Stimulated activated memory B cell treated with anti-CD40 and anti-IgM and Interleukin-4, amounts not matched to agents 10 μg/mL and 1 μg/mL and 100 μg/mL, for 72 hours (primary cell): ENCODE measurements at places on chromosomes 13 and 19.

GRCh38 chr13:98523455-98524102 lies 53.3 kb downstream of the STK24 start:
- H3K27ac ChIP-seq = peak overlapping the region; percentile 76
- peak; percentile 56 for ATAC-seq
- peaks cover 97% of the 10 kb centered on the region for H3K4me1 ChIP-seq
- H3K27me3 ChIP-seq = no peaks in the 10 kb centered on the region

DNA sequence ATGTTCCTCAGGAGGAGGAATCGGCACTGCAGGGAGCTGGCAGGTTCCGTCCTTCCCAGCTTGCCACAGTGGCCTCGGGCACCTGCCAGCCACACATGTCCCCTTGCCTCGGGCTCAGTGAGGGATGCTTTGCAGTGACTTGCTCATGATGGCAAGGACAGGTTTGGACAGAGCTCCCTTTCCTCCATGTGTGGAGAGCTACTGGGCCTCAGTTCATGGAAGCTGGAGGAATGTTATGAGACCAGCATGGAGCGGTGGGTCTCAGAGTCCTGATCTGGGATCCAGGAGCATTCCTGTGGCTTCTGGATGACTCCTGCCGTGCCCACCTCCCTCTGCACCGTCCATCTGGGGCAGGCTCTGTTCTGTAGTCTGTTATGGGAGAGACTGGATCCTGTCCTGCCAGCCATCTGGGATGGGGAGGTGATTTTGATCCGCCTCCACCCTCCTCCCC lies 59.2 kb downstream of the SIPA1L3 start:
- no peak for ATAC-seq
- peak overlapping the region; percentile 18 for H3K27ac ChIP-seq
- H3K27me3 ChIP-seq = no peaks in the 10 kb centered on the region
- peaks cover 28% of the 10 kb centered on the region for H3K36me3 ChIP-seq

- no peak overlapping the region for H3K27ac ChIP-seq
- ATAC-seq = no peak
- H3K27me3 ChIP-seq = no peaks in the 10 kb centered on the region
- H3K4me3 ChIP-seq = no peak overlapping the region
Observed at GRCh38 chr19:2777952-2778683, 5.0 kb downstream of the SGTA start.

DNA sequence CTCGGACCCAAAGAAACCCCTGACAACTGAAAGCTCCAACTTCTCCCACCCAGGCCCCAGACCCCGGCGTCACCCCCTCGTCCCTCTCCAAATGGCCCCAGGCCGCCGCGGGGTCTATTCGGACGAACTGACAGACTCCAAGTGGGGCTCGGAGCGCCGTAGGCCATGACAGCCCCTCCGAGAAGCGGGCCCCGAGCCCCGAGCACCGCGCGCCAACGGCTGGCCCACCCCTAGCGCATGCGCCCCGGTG lies 360 bp downstream of the DDX39A start:
- peak overlapping the region; percentile 97 for H3K4me3 ChIP-seq
- peaks cover 27% of the 10 kb centered on the region for H3K36me3 ChIP-seq
- no peak for ATAC-seq
- H3K27ac ChIP-seq = peak overlapping the region; percentile 95

DNA sequence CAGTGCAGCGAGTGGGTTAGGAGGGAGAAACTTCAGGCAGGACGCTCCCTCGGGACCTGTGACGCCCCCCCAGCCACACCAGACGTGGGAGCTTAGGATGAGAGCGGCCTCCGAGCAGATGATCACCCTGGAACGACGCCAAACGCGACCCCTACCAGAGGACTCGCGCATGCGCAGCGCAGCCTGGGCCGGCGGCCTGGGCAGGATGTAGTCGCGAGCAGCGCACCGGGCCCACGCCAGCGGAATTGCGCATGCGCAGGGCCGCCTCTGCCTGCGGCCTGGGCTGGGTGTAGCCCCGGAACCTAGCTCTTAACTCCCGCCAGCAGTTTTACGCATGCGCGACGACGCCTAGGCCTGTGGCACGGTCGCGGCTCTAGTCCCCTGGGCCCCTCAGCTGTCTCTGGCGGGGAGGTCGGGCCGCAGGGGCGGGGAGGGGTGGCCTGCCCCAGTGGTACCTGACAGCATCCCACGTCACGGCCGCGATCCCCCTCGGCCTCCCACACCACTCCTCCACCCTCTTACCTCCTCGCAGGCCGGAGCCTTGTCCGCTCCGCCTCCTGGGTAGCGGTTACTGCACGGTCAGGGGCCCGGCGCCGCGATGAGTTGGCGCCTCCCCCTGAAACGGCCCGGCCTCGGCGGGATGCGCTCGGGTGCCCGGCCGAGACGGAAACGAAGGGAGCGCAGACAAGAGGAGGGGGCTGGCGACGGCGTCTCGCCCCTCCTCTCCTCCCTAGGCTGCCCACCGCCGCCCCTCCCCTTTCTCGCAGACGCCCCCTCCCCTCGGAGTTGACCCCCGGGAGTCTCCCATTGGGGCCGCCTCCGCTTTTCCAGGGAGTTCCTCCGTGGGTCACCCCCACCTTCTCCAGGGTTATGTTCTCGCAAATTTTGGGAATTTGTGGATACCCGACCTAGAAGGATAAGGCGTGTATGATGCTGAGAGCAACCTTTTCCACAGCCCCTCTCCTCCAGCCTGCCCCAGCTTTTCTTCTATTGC lies at the start of gene RCBTB2:
Gene RCBTB2 (minus strand): TSS at position 575 of the 994 bp plus-strand sequence. CDS start 11,141 bp downstream, outside the sequence.
- H3K27me3 ChIP-seq = peaks cover 32% of the 10 kb centered on the region
- H3K4me3 ChIP-seq = peak within 1 kb of the TSS; percentile 90
- ATAC-seq = peak; percentile 96
- H3K27ac ChIP-seq = peak within 1 kb of the TSS; percentile 91
- H3K36me3 ChIP-seq = peaks cover 7% of the 10 kb centered on the region
- H3K4me1 ChIP-seq = peaks cover 25% of the 10 kb centered on the region

GRCh38 chr19:7676854-7677253 lies at the start of gene MCEMP1:
Gene MCEMP1, plus strand, starts transcription at chr19:7677090. Its CDS starts 31 bp downstream, at chr19:7677121.
- peak within 1 kb of the TSS; percentile 32 for H3K4me3 ChIP-seq
- H3K4me1 ChIP-seq = peaks cover 61% of the 10 kb centered on the region
- peak within 1 kb of the TSS; percentile 98 for H3K27ac ChIP-seq
- no peak for ATAC-seq
- no peaks in the 10 kb centered on the region for H3K36me3 ChIP-seq

DNA sequence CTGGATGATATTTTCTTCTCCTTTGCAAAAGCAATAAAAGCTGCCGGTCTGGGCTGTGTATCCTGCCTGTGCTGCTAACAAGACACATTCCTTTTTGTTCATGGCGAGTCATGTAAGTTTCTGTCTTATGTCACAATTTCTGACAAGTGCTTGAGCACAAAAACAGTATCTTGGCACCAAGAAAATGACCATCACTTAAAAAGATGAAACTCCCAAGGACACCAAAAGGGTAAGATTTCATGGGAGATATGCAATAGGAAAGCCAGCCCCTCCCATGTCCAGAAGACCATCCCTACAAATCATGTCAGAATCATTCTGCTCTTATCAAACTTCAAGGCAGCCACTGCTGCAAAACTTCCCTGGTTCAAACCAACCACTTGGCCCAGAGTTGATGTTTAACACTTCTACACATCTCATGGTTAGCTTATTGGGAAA lies 375.4 kb upstream of the ZNF507 start:
- H3K4me1 ChIP-seq = no peaks in the 10 kb centered on the region
- no peak overlapping the region for H3K4me3 ChIP-seq
- no peak overlapping the region for H3K27ac ChIP-seq
- ATAC-seq = no peak

- H3K27ac ChIP-seq = peak overlapping the region; percentile 71
- peak overlapping the region; percentile 87 for H3K4me3 ChIP-seq
- no peaks in the 10 kb centered on the region for H3K36me3 ChIP-seq
- peak; percentile 68 for ATAC-seq
- H3K4me1 ChIP-seq = peaks cover 26% of the 10 kb centered on the region
Observed at GRCh38 chr13:76885203-76886004, 801 bp downstream of the KCTD12 start.

DNA sequence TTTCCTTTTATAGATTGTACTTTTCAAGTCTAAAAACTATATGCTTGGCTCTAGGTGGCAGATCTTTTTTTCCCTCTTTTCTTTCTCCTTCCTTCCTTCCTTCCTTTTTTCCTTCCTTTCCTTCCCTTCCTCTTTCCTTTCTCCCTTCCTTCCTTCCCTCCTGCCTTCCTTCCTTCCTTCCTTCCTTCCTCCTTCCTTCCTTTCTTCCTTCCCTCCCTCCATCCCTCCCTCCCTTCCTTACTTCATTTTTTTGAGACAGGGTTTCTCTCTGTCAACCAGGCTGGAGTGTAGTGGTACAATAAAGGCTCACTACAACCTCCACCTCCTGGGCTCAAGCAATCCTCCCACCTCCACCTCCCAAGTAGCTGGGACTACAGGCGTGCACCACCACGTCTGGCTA lies 48.1 kb downstream of the F2RL3 start:
- no peak overlapping the region for H3K4me3 ChIP-seq
- H3K36me3 ChIP-seq = no peaks in the 10 kb centered on the region
- no peak for ATAC-seq
- H3K4me1 ChIP-seq = no peaks in the 10 kb centered on the region

GRCh38 chr13:114020750-114021463 lies 47.0 kb upstream of the C13orf46 start:
- peak overlapping the region; percentile 76 for H3K27ac ChIP-seq
- peaks cover 43% of the 10 kb centered on the region for H3K36me3 ChIP-seq
- H3K27me3 ChIP-seq = no peaks in the 10 kb centered on the region
- peaks cover 53% of the 10 kb centered on the region for H3K4me1 ChIP-seq
- no peak for ATAC-seq

GRCh38 chr19:12705169-12705568 lies 8.7 kb upstream of the FBXW9 start:
- no peak for ATAC-seq
- no peak overlapping the region for H3K27ac ChIP-seq
- H3K27me3 ChIP-seq = no peaks in the 10 kb centered on the region
- peaks cover 49% of the 10 kb centered on the region for H3K36me3 ChIP-seq
- no peak overlapping the region for H3K4me3 ChIP-seq

GRCh38 chr19:40799558-40800338 lies 757 bp downstream of the EGLN2 start:
- H3K27ac ChIP-seq = peak overlapping the region; percentile 99
- peaks cover 44% of the 10 kb centered on the region for H3K36me3 ChIP-seq
- H3K27me3 ChIP-seq = no peaks in the 10 kb centered on the region
- H3K4me3 ChIP-seq = peak overlapping the region; percentile 94
- H3K4me1 ChIP-seq = peaks cover 76% of the 10 kb centered on the region

- H3K27ac ChIP-seq = no peak overlapping the region
- peaks cover 3% of the 10 kb centered on the region for H3K27me3 ChIP-seq
- ATAC-seq = no peak
- no peaks in the 10 kb centered on the region for H3K4me1 ChIP-seq
- H3K36me3 ChIP-seq = no peaks in the 10 kb centered on the region
Observed at GRCh38 chr13:109684084-109684823, 102.1 kb downstream of the IRS2 start.

GRCh38 chr13:45101327-45102018 lies 18.8 kb upstream of the GTF2F2 start:
- no peaks in the 10 kb centered on the region for H3K4me1 ChIP-seq
- H3K36me3 ChIP-seq = no peaks in the 10 kb centered on the region
- H3K27me3 ChIP-seq = peaks cover 14% of the 10 kb centered on the region

DNA sequence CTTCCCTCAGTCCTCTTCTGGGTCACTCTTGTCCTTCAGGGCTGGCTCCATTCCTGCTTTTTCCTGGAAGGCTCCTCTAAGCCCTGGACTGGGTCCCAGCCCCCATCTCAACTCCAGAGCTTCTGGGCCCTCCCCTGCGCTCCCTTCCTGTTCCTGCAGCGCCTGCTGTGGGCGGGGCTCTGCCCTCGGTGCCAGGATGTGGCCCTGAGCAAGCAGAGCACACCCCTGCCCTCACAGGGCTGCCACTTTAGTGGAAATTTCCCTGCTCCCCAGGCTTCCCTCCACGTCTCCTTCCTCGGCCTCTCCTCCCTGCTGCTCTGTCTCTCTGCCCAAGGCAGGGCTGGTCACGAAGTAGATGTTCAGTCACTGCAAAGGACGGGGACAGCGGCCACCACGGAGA lies 28.8 kb downstream of the DPF1 start:
- H3K27ac ChIP-seq = no peak overlapping the region
- peaks cover 92% of the 10 kb centered on the region for H3K36me3 ChIP-seq
- no peaks in the 10 kb centered on the region for H3K27me3 ChIP-seq
- ATAC-seq = no peak

DNA sequence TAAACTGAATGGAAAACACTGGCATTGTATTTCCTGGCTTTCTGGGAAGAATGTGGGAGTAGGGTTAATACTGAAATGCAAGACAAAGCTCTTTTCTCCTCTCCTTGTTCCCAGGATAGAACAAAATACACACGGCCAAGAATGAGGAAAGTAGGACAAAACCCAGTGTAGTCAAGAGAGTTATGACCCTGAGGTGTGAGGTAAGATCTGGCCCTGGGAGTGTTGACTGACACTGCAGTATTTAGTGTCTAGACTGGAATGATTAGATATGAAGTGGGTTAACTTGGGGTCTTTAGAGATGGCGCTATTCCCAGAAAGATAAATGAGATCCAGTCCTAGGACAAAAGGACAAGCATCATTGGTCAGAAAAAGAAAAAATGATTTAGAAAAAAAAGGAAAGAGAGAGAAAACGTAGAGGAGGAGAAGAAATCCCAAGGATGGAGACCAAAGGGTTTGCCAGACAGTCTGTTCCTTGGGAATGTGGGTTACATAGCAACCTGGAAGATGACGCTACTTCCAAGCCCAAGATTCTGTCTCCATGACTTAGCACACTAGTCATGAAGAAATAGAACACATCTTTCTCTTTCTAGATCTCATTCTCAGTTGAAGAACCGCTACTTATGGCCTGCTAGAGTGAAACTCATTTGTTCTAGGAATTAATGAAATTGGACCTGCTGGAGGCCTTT lies 543.6 kb upstream of the GPC6 start:
- no peaks in the 10 kb centered on the region for H3K27me3 ChIP-seq
- no peaks in the 10 kb centered on the region for H3K36me3 ChIP-seq
- no peaks in the 10 kb centered on the region for H3K4me1 ChIP-seq

DNA sequence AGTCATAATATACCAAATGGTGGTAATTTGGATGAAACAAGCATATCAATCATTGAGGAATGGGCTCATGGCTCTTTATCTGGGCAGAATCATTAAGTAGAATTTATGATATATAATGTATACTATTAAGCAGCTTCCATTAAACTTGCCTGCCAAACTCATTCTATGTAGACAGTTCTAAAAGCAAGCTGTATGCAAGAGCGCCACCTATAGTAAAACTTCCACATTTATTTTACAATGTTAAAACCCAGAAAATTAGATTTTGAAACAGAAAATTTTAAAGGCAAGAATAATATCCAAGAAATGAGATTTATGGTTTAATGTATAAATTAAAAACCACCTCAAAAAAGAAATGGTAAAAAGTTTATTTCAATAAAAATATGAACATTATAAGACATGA lies 161.5 kb downstream of the MZT1 start:
- H3K4me1 ChIP-seq = no peaks in the 10 kb centered on the region
- no peak overlapping the region for H3K4me3 ChIP-seq
- no peak for ATAC-seq
- H3K27me3 ChIP-seq = no peaks in the 10 kb centered on the region
